ENCODE measurements at places on chromosomes 4 and X. TPM values are rescaled to one million over a fixed set of nuclear protein-coding genes. Genes with fewer than 3 reads are reported as not detected.

The AFF2 gene
- total RNA-seq = 0.42 TPM

The GABRQ gene
- 0.05 TPM for total RNA-seq

The PAGE3 gene
- total RNA-seq = not detected

The XAGE1B gene
- not detected for total RNA-seq

DNA sequence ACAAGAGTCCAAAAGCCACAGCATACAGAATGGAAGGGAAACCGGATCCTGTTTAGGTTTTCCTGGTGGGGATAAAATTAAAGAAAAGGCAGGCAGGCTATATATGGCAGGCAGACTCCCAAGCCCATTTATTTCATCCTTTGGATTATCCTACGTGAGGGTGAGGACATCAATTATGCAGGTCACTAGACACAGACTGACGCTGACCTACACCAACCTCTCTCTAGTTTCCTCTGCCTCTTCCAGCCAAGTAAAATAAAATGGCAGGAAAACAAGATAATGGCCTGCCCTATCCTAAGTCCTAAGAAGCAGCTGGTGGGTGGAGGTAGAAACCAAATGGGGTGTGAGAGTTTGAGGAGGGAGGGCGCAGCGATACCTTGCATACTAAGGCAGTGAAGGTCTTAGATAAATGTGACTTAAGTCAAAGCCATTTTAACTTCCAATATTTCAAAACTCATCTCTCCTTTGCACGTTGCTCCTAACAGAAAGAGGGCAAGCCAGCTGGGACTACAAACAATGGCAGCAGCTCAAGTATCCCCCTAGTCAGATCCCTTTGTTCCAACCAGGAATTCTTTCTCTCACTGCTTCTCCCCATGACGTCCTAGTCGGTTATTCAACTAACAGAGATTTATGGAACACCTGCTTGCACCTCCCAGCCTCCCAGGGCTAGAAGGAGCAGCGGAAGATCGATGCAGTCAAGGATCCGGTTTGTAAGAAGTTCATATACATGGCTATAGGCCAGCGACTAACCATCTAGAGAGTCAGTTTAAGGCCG is 72.8 kb downstream of the IRF2 start:
- no peak for DNase-seq

- no peak for DNase-seq
Observed at GRCh38 chrX:87616371-87616770, 98.8 kb downstream of the KLHL4 start.

DNA sequence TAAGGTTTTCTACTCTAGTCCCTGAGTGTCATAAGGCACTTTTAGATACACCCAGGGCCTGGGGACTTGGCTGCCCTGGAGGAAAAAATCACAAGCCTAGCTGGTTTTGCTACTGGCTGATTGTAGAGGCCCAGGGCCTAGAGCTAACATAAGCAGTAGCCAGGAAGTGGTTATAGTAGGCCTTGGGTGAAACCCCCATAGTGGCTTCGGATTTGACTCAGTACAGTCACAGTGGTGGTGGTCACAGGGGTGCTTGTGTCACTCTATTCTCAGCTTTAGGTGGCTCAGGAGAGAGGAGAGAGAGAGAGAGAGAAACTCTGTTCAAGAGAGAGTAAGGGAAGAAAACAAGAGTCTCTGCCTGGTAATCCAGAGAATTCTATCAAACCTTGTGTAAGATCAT is 194.5 kb upstream of the EDA2R start:
- DNase-seq = no peak

- no peak for DNase-seq
Observed at GRCh38 chrX:85828771-85829170, 218.6 kb downstream of the CHM start.

- DNase-seq = peak; percentile 13
Observed at GRCh38 chrX:70219938-70220764, 14.3 kb upstream of the AWAT1 start.

GRCh38 chr4:170388255-170388654 is 298.5 kb upstream of the AADAT start:
- DNase-seq = no peak

DNA sequence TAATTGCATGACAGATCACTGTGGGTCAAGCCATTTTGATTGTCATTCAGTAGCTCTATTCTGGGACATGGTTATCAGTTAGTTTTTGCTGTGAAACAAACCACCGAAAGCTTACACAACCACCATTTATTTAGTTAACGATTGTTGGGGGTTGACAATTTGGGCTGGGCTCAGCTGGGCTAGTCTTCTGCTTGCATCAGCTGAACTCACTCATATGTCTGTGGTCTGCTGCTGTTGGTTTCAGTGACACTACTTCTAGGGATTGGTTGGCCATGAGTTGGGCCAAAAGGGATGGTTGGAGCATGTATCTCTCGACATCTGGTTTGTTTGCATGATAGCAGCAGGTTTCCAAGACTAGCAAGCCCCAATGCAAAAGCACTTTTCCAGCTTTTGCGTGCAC is 5.3 kb upstream of the SMIM10 start:
- DNase-seq = no peak

GRCh38 chr4:78606035-78606434 is 54.5 kb downstream of the ANXA3 start:
- no peak for DNase-seq

GRCh38 chr4:80492761-80493160 is 157.2 kb downstream of the CFAP299 start:
- no peak for DNase-seq

GRCh38 chr4:129248621-129249020 is 152.7 kb downstream of the C4orf33 start:
- no peak for DNase-seq

DNA sequence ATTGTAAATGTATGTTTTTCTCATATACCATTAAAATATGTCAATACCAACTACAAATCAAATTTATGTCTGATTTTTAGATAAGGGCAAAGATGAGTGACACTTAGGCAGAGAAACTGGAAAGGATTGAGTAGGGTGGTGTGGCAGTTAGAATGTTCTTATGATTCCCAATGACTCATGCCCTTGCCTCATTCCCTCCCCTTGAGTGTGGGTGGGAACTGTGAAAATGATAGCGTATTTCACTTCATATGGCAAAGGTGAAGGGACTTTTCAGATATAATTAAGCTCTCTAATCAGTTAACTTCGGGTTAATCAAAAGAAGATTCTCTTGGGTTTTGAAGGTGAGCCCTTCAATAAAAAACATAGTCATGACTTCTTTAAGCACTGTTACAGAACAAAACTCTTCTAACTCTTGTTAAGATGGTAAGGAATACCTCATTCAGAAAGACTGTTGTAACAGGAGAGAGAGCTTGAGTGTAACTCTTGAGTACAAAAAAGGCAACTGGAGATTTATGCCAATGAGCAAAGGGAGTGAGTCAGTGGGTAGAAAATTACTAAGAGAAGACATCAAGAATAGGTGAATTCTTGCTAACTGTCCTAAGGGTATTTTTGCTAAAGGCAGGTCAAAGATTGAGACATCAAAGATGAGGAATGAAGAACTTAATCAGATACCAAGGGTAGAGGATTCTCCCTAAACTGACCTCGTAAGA is 329.5 kb downstream of the KCTD8 start:
- DNase-seq = peak; percentile 81

DNA sequence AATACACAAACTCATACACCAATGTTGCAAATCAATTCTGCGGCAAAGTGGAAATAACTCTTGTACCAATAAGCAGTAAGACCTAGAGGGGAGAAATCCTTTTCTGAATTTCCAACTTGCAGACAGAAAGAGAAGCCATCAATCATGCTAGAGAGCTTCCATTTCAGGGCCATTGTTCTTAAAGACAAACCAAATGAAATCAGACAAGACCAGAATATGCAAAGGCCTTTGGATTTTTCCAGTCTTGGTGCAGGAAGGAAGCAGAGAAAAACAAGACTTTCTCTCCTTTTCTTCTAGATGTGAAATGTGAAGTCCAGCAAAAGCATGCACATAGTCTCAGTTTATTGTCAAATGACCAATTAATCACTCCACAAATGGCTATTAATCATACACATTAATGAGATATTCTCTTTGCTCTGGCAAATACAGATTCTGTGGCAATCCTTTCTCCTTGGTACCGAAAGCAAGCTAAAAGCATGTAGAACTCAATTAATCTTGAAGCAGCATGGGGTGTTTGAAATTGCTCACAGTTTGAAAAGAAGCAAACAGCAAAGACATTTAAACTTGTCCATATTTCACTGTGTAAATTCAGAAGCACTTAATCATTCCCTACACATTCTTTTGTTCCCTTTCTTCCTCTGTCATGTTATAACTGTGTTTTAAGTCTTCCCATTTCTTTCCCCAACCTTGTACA is 466.1 kb downstream of the GPAT3 start:
- no peak for DNase-seq

DNA sequence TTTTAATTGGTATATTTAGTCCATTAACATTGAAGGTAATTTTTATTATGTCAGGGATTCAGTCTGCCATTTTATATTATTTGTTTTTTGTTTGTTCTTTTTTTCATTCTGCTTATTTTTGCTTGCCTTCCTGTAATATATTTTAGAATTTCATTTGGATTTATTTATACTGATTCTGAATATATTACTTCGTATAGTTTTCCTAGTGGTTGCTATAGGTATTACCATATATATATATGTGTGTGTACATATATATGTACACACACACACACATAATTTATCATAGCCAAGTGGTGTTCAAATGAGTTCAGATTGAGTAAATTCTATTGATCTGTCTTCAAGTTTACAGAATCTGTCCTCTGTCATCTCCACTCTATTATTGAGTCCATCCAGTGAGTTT is 11.2 kb downstream of the CITED1 start:
- DNase-seq = no peak

DNA sequence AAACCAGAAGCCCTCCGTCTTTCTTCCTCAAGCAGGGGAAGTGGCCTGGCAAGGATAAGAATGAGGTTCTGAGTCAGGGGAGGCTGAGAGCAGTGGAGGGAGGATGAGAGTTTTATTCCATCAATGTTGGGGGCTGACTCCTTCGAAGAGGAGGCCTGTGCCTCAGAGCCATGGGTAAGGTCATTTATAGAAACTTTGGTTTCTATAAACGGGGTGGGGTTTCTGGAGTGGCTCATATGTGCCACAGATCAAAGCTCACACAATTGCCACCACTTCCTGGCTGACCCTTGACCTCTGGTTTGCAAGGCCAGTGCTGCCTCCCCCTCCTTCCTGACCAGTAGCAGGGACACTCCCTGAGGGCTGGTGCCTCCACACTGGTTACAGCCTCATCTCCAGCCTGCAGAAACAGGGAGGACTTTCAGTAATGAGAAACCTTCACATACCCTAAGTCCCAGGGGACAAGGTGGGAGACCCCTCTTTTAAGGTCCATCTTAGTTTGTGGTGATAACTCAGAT is 166.0 kb downstream of the PDGFRA start:
- no peak for DNase-seq

- peak; percentile 96 for DNase-seq
Observed at GRCh38 chrX:131704136-131704695, 160.3 kb downstream of the OR13H1 start.

- no peak for DNase-seq
Observed at GRCh38 chrX:107734646-107735045, 40.9 kb downstream of the TSC22D3 start.

Data from MCF 10A (cell line).